ENCODE measurements at places on chromosomes 12 and 14.

GRCh38 chr12:87815771-87816585, 213.2 kb downstream of the C12orf50 start:
- DNase-seq, result no peak

DNA sequence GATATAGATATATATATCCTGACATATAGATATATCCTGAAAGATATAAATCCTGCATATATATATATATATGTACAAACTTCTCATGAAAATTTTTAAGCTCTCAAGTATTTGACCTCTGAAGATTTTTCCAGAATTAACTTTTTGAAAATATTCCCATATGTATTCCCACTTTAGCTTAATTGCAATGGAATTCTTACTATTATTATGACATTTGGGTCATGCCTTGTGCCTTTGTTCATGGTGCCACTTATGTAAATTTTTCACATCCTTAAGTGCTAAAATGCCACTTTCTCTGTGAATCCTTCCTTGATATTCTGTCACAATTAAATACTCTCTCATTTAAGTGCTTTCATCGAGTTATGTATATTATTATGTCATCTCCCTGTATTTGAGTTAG, 398.2 kb upstream of the SEL1L start:
- no peak for DNase-seq

GRCh38 chr12:57845478-57846284, 848 bp downstream of the CTDSP2 start:
- DNase-seq, result peak; percentile 95

DNA sequence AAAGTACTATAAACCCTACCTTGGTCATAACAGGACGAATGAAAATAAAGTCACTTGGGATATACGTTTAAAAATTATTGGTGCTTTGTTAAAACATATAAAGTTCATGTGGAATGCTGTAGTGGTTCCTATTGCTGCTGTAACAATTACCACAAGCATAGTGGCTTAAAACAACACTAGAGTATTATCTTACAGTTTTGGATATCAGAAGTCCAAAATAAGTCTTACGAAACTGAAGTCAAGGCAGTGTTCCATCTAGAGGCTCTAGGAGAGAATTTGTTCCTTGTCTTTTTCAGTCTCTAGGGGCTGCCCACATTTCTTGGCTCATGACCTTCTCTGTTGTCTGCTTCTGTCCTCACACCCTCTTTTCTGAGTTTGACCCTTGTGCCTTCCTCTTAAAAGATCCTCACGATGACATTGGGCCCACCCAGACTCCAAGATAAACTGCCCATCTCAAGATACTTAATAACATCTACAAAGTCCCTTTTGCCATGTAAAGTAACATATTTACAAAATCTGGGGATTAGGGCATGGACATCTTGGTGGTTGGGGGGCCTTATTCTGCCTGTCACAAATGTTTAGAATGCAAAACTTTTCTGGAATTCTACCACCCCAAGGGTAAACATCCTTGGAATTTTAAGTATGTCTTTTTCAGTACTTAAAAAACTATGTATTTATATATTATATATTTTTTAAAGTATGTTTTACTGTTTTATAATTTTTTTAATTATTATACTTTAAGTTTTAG, 178.1 kb downstream of the ETNK1 start:
- no peak for DNase-seq
